ENCODE measurements at places on chromosomes 5 and 9. TPM values are rescaled to one million over a fixed set of nuclear protein-coding genes. Genes with fewer than 3 reads are reported as not detected.

DNA sequence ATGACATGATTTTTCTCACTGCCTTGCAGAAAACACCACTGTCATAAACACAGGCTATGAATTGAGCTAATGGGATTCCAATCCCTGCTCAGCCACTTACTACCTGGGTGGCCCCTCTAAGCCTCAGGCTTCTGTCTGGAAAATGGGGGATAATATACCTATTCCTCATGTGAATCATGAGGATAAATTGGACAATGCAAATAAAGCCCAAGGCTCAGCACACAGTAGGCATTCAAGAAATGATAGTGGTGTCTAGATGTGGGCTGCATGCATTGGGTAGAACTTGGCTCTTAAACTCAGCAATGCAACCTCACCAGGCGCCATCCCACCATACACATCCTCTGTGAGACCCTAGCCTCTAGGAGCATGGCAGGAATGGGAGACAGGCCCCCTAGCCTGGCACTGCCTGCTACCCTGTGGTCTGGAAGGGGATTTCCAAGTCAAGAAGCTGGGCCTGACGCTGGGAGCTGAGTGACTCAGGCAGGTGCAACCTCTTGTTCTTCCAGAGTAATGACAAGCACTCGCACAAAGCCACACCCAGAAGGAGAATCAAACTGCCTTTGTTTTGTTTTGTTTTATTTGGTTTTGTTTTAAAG is 2.3 kb upstream of the TNIP1 start:
- DNase-seq, result no peak

DNA sequence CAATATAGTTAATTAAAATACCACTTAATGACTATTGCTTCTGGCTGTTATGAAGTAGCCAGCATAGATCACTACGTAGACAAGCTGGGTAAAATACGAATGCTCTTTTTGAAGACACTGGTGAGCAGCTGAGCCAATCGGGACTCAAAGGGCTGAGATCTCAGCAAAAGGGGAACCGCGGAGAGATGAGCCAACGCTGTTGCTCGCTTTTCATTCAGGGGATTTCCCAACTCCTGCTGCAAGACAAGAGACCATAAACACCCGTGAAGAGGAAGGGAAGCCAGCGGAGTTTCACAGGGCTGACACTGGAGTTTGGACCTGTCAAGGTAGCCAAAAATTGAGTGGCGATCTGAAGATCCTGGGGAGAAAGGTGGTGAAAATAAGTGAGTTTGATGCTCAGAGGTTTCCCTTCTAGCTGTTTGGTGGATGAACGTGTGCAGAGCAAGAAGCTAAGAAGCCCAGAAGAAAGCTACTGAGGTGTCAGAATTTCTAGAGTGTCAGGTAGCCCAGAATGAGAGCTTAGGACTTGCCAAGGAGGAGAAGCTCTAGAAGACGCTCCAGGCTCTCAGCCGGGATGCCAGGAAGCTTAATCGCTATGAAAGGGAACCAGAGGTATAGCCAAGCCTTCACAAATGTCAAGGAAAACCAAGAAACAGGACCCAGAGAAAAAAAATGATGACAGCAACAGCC is 79.6 kb upstream of the RNU6ATAC start:
- DNase-seq, result peak; percentile 26

GRCh38 chr9:87213948-87214347 is 266.6 kb upstream of the GAS1 start:
- no peak for DNase-seq

DNA sequence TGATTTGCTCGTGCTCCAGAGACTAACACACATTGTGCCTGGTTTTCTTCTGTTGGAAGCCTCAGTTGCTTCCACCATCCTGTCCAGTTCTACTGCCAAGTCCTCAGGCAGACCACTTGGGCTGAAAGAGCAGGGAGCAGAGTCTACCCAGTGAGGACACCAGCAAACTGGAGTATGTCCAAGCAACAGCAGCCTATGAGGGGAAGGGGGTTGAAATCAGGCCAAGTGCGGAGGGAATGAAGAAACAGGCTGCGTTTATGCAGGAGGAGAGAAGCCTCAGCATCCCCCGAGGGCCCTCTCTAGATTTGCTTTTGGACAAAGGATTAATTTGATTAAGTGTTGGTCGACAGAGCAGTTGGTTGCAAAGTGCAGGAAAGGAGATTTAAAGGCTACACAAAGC is 14.5 kb downstream of the DOCK2 start:
- DNase-seq, result no peak

- no peak for DNase-seq
Observed at GRCh38 chr9:2622461-2623287, 1.1 kb downstream of the VLDLR start.

DNA sequence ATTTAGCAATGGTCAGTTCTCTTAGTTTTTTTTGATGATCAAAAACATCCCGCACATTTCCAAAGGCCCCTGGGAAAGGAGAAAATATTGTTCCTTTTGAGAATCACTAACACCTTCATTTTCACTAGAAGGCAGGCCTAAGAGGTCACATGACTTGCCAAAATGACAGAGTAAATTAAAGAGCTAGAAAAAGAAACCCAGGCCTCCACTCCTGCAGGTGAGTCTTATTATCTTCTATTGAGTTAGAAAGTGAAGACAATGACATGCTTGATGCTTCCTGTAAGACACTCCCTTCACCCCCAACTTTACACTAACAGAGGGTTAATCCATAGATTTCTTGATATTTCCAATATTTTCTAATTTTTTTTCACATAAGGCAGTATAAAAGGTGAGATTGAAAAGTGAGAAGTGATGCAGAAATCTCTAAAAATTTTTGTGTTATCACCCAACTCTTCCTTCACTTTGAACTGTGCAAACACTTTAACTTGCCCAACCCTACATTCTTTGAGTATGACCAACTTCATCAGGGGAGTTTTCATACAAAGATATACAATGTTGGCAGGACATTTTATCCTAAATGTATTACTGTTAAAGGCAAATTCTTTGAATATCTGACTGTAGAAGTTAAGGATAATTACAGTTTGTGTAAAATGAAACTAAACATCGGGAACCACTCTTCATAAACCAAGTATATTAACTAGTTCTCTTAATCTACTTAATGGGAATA is 57.1 kb downstream of the SUB1 start:
- no peak for DNase-seq

- DNase-seq, result peak; percentile 8
Observed at GRCh38 chr9:74570879-74571512, 73.9 kb downstream of the RORB start.

DNA sequence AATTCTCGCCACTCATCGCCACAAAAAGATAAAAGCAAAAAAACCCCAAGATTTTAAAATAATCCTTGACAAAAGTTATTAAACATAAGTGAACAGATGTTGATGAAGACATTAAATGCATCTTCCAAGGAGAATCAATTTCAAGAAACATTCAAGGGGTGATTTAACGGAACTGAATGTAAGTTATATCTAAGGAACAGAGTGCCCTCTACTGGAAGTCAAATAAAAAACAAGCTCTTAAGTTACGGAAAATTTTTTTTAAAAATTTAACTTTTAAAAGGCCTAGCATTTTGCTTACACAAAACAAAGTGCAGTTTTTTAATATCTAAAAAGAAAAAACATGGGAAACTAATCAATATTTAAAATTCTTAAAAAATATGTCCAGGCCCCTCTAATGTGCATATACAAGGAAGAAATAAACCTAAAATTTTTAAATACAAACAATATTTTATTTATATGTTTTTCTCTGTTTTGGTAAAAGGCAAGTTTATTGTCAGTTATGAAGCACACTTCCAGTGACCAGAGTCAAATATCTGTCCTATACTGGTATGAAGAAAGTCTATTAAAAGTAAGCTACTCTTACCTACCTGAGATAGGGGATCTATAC is 28.0 kb downstream of the TEX10 start:
- peak; percentile 28 for DNase-seq

- DNase-seq, result no peak
Observed at GRCh38 chr5:11261241-11261640, 500.2 kb upstream of the DAP start.

GRCh38 chr5:73290242-73290641 is 117.2 kb downstream of the TMEM174 start:
- DNase-seq, result no peak

GRCh38 chr5:54009357-54009756 is 301.0 kb downstream of the ARL15 start:
- no peak for DNase-seq

- no peak for DNase-seq
Observed at GRCh38 chr5:159668556-159668955, 247.7 kb upstream of the ADRA1B start.

GRCh38 chr5:66966439-66966838 is 230.2 kb downstream of the CD180 start:
- DNase-seq, result no peak

DNA sequence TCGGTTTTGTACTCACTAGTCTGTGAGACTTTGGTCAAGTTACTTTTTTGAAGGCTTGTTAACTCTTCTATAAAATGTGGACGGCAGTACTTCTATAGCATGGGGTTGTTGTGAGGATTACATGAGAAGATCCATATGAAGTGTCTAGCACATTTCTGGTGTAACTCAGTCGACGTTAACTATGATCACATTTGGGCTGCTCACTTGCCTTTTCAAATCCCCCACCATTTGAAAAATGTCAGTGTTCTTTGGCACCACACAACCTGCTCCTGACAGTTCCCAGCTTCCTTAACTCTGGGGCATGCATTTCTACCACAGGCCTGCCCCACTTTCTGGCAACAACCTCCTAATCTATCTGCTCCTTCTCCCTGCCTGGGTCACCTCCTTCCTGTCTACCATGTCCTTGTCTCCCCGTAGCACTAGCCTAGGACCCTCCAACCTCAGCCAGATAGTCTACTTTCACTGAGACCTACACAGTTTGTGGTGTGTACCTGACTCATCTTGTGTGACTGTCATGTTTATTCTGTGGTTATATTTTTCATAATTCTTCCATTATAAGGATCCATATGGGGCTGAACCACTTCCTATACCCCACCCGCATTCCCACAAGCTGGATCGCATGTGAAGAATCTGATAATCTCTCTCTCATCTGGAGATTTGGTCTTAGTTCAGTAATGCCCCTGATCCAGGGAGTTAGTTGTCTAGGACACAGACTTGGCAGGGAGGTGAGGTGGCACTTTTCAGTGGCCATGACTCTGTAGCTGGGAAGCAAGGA is 30.2 kb upstream of the BASP1 start:
- no peak for DNase-seq

- no peak for DNase-seq
Observed at GRCh38 chr5:116395631-116396203, 178.9 kb downstream of the SEMA6A start.

DNA sequence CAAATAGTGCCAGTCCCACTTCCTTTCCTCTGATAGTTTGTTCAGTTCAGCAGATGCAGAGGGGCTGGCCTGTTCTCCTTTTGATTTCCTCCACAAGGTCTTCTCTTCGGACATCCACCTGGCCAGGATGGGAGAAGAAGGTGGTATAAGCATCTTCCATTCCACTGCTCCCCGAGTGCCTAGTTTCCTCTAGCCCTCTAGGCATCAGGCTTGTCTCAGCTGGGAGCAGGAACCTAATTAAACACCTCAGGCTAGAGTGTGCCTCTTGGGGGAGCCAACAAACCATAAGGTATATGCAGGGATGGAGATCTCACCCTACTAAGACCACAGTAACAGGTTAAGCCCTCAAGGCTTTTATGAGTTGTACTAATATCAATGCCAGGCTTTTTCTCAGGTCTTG is 835 bp upstream of the DND1 start:
- no peak for DNase-seq

DNA sequence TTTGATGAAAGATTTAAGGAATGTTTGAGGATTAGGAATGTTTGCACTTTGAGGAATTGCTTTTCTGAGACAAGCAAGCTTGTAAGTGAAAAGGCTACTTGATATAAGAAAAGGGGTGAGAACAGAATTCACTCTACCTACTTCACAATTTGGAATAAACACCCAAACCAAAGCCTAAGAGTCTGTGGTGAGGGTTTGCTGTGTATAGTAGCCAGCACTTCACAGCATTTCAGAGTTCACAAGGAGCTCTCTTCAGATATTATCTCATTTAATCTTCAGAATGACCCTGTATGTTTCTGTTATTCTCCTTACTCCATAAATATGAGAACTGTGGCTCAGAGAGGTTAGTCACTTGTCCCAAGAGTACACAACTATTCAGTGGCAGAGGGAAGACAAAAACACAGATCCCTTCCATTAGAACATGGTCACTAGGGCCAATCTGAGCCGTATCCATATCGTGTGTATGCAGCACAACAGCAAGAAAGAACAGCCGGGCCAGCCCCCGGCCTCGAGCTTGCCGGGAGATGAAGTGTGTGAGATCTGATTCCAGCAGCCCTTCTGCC is 92.4 kb downstream of the FRMD3 start:
- DNase-seq, result no peak

DNA sequence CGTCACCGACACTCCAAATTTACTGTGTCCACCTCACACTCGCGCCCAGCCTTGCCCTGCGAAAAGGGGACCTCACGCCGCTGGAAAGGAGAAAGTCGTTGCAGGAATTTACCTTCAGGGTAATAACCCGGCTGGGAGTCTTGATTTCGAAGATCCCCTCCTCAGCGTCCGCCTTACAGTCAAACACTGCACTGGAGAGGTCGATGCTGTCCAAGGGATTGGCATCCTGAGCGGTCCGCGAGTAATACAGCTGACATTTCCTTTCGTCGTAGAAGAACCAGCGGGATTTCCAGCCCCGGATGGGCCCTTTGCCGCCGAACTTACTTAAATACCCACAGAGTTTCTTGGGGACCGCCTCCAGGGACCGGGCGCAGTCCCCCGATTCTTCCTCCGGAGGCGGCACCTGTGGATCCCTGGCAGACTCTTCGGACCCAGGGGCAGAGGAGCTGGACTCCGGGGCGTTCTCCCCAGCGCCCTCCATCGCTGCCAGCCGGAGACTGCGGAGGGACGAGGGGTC is 330 bp downstream of the TBC1D2 start:
- DNase-seq, result no peak

DNA sequence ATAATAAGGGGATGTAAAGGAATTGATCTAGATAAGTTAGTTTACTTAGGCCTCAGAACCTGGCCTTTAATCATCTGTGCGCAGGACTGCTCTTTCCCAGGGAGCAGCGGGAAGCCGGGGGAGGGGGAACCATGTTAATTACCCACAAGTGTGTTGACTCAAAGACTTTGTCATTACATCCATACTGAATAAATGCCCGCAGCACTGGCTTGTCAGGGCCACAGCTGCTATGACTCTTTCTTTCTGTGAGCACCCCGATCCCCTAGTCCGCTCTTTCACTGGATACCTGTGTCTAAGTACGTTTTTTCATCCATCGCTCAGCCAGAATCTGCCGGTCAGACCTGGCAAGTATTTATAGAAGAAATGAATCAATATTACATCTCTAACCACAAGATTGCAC is 249.3 kb upstream of the DMRT1 start:
- no peak for DNase-seq

The TAF11L5 gene
- not detected for polyA plus RNA-seq

The PLPP7 gene
- 45.7 TPM for polyA plus RNA-seq

The PIP5KL1 gene
- polyA plus RNA-seq, result 5.3 TPM

The FST gene
- polyA plus RNA-seq, result 26.2 TPM

The NMUR2 gene
- 0.19 TPM for polyA plus RNA-seq

The OSMR gene
- 6.2 TPM for polyA plus RNA-seq

The ABO gene
- 1.3 TPM for polyA plus RNA-seq

The TAF11L13 gene
- not detected for polyA plus RNA-seq

The ITGA2 gene
- 7.2 TPM for polyA plus RNA-seq

The SPAAR gene
- 2.2 TPM for polyA plus RNA-seq

Measured in forelimb muscle (tissue), 1 donor.